ENCODE measurements at places on chromosomes 5 and 9.

DNA sequence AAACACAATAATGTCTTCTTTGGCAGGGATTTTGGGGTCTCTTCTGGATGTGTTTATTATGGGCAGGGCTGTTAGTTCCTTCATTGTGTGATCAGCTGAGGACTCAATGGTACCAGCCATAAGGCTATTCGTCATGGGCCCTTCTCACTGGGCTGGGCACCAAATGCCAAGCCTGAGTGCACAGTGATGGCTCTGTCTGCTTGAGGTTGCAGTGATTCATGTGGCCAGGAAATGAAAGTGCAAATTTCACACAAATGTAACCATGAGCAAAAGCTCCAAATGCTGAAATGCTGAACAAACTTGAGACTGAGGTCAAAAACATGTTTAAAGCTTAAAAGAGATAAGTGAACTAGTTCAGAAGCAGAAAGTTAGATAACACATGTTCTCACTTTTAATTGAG is 191.0 kb downstream of the TARS1 start:
- DNase-seq = no peak

DNA sequence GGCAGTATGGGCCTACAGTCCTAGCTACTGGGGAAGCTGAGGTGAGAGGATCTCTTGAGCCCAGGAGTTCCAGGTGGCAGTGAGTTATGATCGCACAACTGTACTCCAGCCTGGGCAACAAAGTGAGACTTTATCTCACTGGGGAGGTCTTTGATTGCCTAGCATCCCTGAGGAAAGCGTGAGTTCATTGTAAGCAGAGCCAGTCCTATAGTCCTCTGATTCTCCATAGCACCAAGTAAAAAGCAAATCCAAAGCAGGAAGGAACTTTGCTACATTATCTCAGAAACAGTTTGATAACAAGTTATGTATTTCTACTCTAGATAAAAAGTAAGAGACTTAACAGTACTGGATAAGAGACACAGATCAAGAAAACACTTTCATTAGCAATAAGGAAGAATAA is 37.6 kb downstream of the ANKRD31 start:
- DNase-seq = no peak

GRCh38 chr9:84538879-84539278 is 130.7 kb upstream of the NTRK2 start:
- DNase-seq = no peak

- no peak for DNase-seq
These were observed 11.9 kb upstream of the AQP7 start for GRCh38 chr9:33414268-33414667.

GRCh38 chr5:89246252-89246651 is 363.3 kb upstream of the MEF2C start:
- no peak for DNase-seq

DNA sequence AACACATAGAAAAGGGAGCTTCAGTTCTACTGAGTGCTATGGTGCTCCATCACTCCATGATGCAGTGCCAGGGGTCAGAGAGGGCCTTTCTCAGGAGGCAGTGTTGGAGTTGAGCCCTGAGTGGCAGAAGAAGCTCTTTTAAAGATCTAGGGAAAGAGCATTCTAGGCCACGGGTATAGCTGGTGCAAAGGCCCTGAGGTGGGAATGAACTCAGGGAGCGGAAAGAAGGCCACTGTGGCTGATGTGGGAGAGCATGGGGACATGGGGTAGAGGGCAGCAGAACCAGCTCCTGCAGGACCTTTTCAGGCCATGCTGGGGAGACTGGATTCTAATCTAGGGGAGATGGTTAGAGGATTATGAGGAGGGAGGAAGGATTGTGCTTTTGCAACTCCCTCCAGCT is 9.9 kb downstream of the PSD2 start:
- DNase-seq = no peak

GRCh38 chr9:91577633-91578061 is 154.0 kb upstream of the NFIL3 start:
- no peak for DNase-seq

Data from activated naive CD4-positive, alpha-beta T cell treated with Interleukin-2 at 50 U/mL for 16 hours (primary cell).